ENCODE measurements at places on chromosomes 4 and X.

DNA sequence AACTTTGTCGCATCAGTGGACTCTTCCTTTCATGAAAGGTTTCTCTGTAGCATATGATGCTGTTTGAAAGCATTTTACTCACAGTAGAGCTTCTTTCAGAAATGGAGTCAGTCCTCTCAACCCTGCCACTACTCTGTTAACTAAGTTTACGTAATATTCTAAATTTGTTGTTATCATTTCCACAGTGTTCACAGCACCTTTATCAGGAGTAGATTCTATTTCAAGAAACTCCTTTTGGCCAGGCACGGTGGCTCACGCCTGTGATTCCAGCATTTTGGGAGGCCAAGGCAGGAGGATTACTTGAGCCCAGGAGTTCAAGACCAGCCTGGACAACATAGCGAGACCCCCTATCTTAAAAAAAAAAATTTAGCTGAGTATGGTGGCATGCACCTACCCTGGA lies 90.0 kb downstream of the KDM6A start:
- no peak for DNase-seq

- DNase-seq = no peak
These were observed 20.5 kb downstream of the NUDT9 start for GRCh38 chr4:87442889-87443288.

GRCh38 chrX:65925592-65925991 lies 114.3 kb downstream of the VSIG4 start:
- DNase-seq = no peak

DNA sequence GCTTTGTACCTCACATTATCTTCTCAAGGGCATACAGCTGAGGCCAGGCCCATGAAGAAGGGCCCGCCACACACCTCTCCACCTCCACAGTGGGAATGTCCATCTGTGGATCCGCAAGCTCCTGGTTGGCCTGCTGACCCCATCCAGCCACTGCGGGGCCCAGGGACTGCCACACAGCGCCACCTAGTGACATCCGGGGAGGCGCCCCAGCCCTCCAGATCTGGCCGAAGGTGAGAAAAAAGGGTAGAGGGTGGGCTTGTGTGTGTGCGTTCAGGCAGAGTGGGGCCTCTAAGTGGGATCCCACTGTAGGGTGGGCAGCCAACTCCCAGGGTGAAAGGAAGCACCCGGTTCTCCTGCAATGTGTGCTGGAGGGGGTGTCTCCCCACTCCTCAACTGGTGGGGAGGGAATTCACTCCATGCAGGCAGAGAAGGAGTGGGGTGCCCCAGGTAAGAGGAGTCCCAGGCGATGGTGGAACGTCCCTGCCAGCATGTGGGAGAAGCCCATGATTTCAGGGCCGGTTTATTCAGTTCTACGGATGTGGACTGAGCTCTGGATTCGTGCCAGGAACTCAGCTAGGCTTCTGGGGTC lies 117.3 kb downstream of the ENPP6 start:
- DNase-seq = no peak

DNA sequence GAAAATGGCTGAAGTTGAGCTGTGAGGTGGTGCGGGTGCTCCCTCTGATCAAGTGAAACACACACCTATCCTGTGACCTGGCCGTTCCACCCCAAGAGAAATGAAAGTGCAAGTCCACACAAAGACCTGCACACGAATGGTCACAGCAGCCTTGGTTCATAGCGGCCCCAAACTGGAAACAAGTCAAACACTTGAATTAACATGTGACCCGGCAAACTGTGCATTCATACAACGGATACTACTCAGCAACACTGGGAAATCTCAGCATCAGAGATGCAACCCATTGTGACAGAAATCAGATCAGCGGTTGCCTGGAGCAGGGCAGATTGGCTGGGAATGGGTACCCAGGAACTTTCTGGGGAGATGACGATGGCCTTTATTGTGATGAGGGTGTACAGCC lies 7.6 kb downstream of the G6PD start:
- no peak for DNase-seq

- no peak for DNase-seq
These were observed 527.7 kb upstream of the MAGEB2 start for GRCh38 chrX:29687687-29688086.

DNA sequence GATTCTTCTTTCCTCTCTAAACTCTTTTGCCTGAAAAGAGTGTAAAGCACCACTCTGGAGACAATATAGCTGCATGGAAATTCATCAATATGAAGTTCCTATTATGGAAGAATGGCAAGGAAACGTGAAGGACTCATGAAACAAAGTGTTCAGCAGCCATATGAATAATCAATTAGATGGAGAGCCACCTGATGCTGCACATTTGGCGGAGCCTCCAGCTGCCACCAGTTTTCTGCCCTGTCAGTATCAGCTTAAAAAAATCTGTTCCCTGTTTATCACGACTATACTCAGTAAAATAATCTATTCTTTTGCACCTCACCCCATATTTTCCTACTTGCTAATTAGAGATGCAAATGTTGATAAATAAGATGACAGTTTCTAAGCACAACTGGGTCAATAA lies 276.0 kb downstream of the UNC5C start:
- no peak for DNase-seq

- DNase-seq = peak; percentile 89
These were observed at the start of gene INTU for GRCh38 chr4:127632420-127633403. Gene INTU, plus strand, starts transcription at chr4:127632957. Its CDS starts 78 bp downstream, at chr4:127633035.

GRCh38 chr4:79650794-79651431 lies 242.9 kb upstream of the GK2 start:
- no peak for DNase-seq

Measured in GM04504 (cell line).